ENCODE measurements at places on chromosomes 16 and 17.

DNA sequence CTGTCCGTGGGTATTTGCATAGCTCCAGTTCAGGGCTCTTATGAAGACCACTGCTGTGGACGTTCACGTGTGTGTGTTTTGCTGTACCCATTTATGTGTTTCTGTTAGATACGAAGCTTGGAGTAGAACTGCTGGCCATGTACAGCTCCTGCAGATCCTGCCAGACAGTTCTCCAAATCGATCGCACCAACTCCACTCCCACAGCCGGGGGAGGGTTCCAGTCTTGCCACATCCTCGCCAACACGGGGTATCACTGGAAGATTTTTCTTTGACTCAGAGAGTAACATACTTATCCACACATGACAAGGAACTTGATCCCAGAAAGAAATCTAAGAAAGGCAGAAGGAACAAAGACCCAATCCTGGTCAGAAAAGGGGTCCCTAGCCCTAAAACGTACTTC lies 37.4 kb downstream of the TMEM186 start:
- no peak for DNase-seq

- DNase-seq, result peak; percentile 62
Measured at GRCh38 chr17:38341035-38341721, 2.6 kb downstream of the GPR179 start.

- DNase-seq, result no peak
Measured at GRCh38 chr17:48553826-48554225, 8.9 kb upstream of the HOXB2 start.

- no peak for DNase-seq
Measured at GRCh38 chr16:84038469-84038868, 4.1 kb downstream of the SLC38A8 start.

- no peak for DNase-seq
Measured at GRCh38 chr17:32123782-32124181, 18.5 kb upstream of the RHOT1 start.

GRCh38 chr17:39667945-39668924 lies at the start of gene PNMT:
PNMT (plus strand) TSS chr17:39668453; CDS start chr17:39668476, 23 bp downstream.
- DNase-seq, result no peak

GRCh38 chr16:27367461-27368357 lies 34.3 kb upstream of the IL21R start:
- DNase-seq, result peak; percentile 70

DNA sequence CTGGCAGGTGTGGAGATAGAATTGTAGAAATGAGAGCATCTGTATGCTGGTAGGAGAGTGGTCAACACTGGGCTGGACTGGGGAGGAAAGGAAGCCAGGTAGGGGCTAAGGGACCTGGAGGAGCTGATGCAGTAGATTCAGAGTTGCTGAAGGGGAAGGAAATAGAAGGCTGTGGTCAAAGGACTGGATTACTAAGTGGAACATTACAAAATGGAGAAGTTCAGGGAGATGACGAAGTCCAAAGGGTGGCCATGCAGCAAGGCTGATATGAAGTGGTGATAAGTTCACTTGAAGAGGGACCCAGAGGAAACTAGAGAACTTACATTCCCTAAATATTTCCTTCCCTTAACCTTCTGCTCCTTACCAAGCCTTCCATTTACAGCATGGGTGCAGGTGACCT lies 8.6 kb upstream of the CCL2 start:
- no peak for DNase-seq

- no peak for DNase-seq
Measured at GRCh38 chr17:78581304-78581703, 4.1 kb upstream of the DNAH17 start.

DNA sequence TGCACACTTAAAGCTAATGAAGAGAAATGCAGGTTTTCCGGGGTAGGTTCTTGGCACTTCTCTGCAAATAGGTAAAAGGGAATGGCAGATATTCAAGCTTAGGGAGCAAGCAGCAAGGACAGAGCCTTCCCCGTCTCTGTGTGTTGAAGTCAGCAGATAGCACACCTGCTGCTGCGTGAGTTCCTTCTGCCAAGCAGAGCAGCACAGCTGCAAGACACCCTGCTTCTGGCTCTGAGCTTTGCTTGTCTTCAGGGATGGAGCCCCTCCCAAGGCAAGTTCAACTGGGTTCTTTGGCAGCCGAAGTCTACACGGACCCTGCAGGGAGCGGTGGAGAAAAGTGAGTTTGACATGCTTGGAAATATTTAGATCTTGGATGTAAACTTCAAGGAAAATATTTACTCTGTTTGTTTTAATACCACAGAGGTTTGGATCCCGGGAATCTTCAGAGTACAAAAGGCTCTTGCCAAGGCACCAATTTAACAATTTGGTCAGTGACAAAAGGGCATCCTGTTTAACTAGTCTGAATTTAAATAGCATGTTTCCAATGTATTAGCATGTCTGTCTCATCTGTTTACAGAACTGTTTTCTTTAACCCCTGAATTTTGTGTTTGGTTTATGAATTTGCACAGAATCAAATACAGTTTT lies 113.4 kb upstream of the KCNJ16 start:
- DNase-seq, result no peak

DNA sequence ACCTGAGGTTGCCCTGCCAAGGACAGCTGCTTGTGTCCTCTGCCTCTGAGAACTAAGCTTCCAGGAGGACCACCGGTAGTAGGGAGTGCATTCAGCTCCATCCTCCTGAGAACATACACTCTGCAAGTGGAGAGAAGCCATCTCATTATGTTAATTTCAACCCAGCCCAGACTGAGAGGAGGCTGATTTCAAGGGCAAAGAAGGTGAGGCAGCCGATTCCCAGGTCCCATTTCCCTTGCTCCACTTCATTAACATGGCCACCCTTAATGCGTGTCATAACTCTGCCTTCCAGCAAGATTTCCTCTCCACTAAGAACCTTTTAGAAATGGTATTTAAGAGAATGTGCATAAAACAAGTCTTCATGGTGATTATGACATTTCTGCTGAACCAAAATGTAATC lies 72.5 kb downstream of the CDH13 start:
- DNase-seq, result no peak

- no peak for DNase-seq
Measured at GRCh38 chr17:66412857-66413558, 110.6 kb downstream of the PRKCA start.

DNA sequence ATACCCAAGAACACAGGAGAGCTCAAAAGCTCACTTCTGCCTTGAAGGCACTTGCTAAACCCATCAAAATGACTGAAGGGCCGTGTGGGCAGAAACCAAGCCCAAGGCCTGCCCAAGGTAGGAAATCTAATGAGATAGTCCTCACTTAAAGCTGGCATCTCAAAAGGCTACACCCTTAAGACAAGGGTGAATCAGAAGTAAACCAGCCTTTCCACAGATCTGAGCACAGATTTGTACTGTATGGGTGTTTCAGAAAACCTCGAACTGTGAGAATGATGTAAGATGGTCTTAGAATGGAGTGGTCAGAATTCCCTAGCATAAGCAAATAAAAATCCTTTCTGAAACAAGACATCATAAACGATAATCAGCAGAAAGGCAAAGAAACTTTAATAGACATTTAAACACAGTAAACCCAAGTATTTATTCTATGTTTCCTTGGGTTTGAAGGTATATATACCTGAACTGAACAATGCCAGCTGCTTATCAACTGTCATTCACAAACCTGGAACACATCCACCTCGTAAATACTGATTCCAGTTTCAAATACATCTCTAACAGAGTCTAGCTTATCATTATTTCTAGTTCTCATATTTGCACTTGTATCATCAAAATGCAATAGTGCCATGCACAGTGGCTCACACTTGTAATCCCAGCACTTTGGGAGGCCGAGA lies 37.8 kb downstream of the GLG1 start:
- no peak for DNase-seq

DNA sequence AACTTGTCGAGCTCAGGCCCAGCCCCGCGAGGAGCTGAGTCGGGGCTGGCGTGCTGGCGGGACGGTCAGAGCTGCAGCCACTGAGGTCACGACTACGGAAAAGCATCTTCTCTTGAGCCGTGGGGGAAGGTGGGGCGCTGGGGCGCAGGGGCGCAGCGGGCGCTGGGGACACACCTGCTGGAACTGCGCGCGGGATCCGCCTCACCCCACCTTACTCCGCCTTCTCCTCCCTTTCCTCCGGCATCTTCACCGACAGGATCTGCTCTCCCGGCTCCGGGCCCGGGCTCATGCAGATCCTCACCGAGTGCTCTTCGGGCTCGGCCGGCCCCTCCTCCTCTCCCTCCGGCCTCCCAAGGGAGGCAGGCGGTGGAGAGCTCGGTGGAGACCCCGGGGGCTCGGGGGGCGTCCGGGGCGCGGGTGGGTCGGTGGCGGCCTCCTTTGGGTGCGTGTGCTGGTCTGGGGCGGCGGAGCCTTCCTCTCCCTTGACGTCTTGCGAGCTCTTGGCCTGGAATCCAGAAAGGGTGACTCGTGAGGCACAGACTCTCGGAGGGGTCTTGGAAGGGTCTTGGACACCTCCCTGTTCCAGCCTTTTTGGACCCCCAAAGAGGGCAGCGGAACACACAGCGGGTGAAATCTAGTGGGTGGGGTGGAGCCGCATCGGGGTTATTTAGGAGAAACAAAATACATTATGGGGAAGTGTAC lies 81.8 kb upstream of the KIFC3 start:
- no peak for DNase-seq

DNA sequence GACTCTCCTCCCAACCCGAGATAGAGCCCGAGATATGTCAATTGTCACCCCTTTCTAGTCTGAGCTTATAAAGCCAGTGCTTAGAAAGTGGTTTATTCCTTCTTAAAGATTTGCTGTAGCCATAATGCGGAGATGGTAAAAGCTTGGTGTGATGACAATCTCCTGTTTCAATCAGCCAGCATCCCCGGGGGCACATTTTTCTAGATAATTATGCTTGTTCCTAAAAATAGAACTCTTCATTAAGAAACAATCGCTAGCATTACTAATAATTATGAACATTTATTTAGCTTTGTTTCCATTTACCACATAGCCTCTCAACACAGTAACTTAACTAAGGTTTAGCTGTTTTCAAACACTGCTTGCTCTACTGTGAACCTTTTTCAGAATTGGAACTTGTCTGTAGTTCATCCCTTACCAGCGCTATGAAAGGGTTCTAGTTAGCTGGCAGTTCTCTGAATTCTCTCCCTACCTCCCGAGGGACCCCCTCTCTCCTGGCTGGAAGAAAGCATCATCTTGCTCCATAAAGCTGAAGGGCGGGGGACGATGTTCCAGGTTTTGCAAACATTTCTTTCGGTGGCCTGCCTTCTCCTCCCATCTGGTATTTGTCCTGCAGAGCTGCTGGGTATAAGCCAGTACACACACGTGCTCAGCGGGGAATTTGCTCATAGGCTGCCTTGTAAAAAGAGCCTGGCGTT lies 922 bp upstream of the MRPL58 start:
- DNase-seq, result no peak

DNA sequence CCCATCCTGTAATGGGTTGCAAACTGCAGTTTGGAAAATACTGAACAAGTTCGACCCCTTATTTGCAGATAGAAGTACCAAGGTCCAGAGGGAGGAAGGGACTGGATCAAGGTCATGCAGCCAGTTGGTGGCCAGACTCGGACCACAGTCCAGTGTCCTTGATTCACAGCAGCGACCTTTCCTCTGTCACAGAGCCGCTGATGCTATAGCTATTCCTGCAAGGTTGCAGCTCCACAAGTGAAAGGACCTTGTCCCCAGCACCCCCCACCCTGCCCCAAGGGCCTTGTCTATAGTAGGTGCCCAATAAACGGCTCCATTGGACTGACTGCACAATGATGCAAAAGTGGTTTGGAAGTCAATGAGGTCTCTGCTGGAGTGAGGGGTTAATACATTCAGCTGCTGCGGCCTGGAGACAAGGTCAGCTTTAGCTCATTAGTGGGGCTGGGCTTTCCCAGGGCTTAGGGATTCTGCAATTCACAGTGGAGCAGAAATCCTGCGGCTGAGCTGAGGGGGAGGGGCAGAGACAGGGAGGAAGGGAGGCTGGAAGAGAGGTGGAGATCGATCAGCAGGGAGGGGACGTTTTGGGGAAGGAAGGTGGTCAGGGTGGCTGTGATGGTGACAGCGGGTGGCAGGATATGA lies 13.4 kb upstream of the CRHR1 start:
- no peak for DNase-seq

DNA sequence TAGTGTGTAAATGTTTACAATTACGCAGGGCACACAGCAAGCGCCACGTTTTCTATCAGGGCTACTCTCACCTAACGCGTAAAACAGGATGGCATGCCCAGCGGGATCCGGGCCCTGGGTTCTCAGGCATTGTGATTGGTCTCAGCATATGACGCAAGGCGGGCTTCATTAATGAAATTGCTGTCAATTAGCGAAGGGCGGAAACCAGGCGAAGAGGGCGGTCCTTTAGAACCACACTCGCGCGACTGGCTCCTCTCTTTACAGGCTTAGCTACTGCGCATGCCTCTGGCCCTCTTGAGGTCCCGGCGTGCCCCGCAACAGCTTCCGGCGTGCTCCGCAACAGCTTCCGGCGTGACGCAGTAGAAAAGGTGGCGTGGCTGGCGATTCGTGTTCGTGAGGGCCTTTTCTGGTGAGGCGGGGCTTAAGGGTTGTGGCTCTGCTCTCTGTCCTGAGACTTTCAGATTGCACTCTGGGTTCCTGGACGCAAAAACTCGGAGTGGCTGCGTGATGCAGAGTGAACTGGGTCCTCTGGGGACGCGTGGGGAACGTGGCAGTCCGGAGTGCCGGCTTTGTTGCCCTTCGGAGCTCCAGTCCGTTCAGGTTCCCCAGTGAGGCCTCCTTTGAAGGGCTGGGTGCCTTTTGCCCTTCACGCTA lies 9.2 kb downstream of the OR2C1 start:
- DNase-seq, result no peak

DNA sequence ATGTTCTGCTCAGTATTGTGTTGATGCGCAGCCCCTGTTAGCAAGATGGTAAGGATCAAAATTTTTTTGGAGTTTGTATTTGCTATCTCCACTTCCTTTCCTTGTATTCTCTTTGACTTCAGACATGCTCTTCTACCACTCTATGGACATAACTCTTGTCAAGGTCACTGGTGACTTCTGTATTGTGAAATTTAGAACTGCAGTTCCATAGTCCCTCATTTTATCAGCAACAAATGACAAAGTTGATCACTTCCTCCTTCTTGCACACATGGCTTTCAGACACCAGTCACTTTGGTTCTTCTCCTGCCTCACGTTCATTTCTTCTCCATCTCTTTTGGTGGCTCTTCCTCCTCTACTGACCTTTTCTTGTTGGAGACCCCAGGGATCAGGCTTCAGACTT lies 21.1 kb downstream of the COX11 start:
- DNase-seq, result no peak

DNA sequence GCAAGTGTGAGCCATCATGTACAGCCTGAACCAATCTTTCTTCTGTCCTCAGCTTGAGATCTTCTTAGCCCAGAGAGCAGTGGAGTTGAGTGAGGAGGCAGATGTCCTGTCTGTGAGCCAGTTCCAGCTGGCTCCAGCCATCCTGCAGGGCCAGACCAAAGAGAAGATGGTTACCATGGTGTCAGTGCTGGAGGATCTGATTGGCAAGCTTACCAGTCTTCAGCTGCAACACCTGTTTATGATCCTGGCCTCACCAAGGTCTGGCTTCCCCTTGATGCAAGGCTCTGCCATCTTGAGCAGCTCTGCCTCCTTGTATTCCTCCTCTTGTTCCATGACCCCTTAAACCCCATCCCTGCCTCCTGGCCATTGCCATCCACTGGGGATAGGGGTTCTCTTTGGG lies 9.6 kb downstream of the CDK5RAP3 start:
- DNase-seq, result no peak

All from PC-9 (cell line).